CD4-positive, alpha-beta T cell treated with Interferon alpha-2 for 1 hour (primary cell): ENCODE measurements at places on chromosomes 16 and 17.

DNA sequence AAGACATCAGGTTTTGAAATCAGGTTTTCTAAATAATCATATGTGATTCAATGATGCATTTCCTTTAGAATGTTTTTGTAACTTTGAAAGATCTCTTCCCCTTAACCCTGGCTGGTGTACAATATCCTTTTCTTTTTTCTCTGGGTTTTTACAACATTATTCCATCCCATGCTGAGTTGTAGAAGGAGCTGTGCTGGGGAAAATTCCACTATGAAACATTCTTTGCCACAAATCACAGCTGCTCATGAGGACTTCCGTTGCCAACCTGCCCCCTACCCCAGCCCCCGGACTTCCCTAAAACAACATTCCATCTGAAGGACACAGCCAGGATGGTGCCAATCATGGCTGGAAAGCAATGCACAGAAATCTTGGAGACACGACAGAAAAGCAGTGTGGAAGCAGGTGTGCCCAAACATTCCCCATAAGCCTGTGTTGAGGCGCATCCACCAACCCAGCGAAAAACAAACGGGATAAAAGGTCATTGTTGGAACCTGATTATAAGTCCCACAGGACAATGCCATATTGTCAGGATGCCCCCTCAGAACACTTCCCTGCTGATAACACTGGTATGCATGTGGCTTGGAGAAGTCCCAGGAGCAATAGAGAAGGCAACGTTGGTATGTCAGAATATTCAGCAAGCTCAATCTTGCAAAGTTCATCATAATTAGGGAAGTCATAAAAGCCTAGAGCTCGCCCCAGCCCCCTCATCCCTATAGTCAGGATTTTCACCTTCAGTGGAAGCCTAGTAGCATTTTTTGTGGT lies 475.0 kb downstream of the HS3ST3B1 start:
- no peak for DNase-seq

DNA sequence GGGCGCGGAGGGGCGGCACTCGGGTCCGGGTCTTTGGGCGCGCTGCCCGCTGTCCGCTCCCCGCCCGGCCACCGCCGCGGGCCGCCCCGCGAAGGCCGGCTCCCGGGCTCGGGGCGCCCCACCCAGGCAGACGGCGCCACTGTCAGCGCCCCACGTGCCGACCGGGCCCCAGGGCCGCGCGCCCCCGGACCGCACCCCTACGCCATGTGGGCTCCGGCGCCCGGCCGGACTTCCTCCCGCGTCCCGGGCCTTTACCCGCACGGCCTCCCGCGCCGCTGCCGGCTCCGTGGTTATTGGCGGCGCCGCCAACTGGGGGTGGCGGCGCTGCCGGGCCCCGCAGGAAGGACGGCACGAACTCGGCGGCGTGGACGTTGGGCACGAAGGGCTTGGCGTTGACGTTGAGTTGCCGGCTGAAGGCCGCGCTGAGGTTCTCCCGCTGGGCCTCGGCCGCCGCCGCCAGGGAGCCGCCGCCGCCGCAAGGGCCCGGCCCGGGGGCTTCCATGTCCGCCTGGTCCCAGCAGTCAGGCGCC lies 577 bp downstream of the GSPT1 start:
- peak; percentile 9 for DNase-seq

GRCh38 chr17:73317513-73318426 lies 6.0 kb upstream of the CDC42EP4 start:
- DNase-seq: no peak

DNA sequence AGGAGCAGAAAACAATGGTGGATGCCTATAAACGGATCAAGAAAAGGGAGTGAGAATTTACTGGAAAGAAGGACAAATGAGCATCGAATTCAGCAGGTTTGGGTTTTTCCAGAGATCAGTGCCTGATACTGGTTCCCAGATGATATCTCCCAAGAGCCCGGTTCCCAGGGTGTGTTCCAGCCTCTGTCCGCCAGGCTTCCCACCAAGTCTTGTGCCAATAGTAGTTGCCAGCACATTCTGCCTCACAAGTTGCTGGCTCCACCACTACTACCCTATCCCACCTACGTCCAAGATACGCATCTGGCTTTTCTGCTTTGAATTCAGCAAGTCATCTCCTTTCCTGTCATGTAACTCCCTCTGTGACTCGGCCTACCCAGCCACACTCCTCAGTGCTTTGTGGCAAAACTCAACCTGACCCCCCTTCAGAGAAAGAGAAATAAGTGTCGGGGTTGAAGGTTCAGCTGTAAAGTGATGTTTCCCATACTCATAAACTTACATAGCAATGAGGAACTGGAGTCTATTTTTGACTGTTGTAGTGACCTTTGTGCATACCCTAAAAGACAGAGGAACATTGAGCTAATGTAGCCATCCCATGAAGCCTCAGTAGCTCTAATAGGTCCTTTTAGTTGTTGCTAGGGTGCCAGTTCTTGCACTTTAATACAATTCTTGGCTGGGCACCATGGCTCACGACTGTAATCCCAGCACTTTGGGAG lies 277.0 kb downstream of the IRX3 start:
- no peak for DNase-seq

GRCh38 chr17:47176389-47176826 lies 12.7 kb downstream of the CDC27 start:
- DNase-seq: no peak

DNA sequence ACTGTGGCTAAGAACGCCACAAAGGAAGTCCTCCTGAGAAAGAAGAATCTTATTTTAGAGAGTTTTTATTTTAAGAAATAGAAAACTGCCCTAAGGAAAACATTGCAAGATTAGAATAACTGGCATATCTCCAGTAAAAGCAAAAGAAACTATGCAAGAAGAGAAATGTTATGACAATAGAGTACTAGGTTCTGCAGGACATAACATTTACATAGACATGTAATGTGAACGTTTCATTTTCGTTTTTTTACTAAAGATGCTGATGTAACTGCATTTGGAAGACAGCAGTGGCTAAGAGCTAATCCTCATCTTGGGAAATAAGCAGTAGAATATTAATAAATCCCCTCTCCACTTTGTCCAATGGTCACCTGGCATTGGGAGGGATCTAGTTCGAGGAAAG lies 7.8 kb upstream of the ASGR2 start:
- DNase-seq: no peak

GRCh38 chr17:49890852-49891251 lies 43.0 kb upstream of the TAC4 start:
- no peak for DNase-seq

DNA sequence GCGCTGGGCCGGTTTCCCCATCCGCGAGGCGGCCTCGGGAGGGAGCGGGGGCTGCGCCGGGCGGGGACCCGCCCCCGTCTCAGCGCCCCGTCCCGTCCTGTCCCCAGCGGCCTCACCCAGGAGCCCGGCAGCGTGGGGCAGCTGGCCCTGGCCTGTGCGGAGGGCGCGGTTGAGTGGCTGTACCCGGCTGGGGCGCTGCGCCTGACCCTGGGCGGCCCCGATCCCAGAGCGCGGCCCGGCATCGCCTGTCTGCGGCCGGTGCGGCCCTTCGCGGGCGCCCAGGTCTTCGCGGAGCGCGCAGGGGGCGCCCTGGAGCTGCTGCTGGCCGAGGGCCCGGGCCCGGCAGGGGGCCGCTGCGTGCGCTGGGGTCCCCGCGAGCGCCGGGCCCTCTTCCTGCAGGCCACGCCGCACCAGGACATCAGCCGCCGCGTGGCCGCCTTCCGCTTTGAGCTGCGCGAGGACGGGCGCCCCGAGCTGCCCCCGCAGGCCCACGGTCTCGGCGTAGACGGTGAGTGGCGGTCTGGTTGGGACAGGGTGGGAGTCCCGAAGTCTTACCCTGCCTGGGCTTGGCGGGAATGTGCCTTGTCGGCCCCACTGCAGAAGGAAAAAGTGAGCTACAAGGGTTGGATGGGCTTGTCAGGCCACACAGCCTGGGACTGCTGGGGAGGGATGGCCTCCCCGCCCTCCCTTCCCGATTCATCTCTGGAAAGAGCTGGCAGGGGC lies 720 bp downstream of the METRN start:
- no peak for DNase-seq

DNA sequence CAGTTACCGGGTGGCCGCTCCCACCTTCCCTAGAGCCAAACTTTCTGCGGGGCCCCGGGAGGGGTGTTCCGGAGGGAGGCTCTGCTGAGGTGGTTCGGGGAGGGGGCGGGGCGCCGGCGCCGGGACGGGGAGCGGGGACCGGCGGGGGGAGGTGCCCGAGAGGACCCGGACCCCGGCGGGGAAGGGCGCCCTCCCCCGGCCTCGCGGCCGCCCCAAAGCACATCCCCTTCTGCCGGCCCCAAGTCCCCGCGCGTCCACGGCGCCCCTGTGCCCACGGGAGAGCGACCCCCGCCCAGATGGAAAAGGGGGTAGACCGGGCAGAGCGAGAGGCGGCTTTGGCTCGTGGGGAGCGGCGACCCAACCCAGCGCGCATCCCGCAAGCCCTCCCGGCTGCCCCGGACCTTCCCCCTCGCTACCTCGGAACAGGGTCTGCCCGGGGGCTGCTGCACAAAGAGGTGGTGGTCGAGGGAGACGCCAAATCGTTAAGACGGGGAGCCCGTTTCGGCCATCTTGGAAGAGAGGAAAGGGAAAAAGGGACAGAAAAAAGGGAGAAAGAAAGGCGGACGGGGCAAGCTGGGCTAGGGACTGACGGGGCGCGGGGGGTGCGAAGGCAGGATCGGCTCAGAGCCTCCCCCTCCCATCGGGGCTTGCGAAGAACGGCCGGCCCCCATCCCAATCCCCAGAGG lies 530 bp downstream of the PCGF2 start:
- DNase-seq: no peak

GRCh38 chr16:5461574-5461973 lies 364.0 kb upstream of the EEF2KMT start:
- no peak for DNase-seq

DNA sequence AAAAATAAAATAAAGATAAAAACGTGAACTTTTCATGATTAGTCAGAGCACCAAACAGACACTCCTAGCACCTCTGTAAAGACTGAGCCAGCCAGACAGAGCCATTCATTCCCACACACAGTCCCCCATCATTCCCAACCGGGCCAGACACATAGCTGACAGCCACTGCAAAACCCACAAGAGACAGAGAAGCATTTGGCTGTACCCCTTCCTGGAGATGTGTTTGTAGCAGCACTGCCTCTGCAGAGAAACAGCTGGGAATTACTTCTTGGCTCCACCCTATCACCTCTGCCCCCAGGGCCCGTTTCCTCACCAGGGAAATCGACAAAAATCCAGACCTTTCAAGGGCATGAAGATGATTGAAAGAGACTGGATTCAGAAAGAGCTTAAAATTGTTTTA lies 46.4 kb downstream of the MYH11 start:
- DNase-seq: no peak

GRCh38 chr17:35257208-35257659 lies 14.4 kb downstream of the SLFN5 start:
- DNase-seq: no peak

DNA sequence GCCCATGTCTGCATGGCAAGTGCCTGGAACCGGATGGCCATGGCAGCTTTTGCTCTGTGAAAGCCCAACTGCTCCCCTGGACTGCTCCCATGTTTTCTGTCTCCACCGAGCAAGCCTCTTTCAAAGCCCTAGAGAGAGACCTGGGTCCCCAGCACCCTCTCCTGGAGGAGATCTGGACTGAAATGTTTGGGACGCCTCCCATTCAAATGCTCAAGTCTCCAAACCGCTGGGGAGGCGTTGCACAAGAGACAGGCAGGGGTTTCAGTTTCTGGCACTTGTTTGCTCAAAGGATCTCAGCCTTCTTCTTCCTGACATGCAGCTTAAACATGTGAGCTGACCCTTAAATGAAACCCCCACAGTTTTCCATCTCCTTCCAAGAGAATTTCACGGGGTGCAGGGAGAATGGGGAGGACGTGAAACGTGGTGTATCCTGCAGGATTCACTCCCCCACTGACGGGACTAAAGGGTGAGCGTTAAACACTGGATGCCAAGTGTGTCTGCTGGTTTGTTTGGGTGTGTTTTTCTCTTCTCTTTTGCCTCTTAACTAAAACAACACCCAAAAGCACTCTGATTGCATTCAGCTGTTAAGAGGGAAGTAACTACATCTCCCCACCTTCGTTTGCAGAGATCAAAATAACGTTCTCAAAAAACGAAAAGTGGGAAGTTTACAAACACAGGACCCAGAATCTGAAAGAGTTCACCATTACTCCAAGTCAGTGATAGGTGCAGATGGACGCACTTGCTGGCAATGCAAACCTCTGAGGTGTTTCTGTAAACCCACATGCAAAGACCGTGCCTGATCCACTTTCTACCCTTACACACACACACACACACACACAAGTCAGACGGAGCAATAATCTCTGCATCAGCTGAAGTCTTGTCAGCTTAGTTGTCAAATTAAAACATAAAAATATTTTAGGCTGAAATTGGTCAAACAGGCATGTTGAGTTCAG lies 256.9 kb downstream of the C16orf95 start:
- no peak for DNase-seq

GRCh38 chr16:58331024-58331707 lies 36.3 kb upstream of the PRSS54 start:
- DNase-seq: no peak

GRCh38 chr16:49024896-49025295 lies 256.7 kb downstream of the CBLN1 start:
- DNase-seq: no peak

- DNase-seq: no peak
These were observed 80.3 kb upstream of the GOT2 start for GRCh38 chr16:58814348-58814801.

DNA sequence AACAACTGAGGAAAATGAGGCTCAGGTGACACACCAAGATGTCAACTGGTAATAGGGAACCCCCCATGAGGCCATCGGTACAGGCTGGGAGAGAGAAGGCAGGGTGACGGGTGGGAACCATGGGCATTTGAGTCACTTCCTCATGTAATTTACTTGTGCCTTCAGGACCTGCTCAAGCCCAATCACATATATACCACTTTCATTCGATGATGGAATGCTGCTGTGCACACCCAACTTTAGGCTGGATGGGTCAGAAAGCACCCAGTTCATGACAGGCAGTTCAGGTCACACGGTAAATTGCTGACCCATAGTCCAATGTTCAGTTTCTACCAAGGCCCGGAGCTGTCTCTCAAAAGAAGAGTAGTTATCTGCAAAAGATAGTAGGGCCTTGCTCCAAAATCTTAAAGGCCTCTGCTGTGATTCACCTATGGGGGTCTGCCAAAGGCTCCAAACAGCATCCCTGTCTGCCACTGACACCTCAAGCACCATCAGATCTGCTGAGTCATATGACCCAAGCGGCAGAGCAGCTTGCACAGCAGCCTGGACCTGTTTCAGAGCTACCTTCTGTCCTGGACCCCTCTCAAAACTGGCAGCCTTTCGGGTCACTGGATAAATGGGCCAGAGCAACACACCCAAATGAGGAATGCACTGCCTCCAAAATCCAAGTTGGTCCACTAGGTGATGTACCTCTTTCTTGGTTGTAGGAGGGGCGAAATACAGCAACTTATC lies 24.7 kb downstream of the ZZEF1 start:
- DNase-seq: no peak

- no peak for DNase-seq
These were observed 13.7 kb downstream of the SLX4 start for GRCh38 chr16:3597676-3598075.

GRCh38 chr17:58991718-58992331 lies 114.9 kb downstream of the TRIM37 start:
- DNase-seq: no peak

DNA sequence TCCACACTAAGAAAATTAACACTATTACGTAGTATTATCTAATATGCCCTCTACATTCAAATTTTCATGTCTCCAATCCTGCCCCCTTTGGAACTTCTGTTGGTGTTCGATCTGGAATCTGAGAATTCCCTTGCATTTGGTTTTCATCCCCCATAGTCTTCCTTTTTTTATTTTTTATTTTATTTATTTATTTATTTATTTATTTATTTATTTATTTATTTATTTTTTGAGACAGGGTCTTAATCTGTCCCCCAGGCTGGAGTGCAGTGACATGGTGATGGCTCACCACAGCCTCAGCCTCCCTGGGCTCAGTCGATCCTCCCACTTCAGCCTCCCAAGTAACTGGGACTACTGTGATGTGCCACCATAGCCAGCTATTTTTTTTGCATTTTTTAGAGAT lies 589.3 kb downstream of the MAF start:
- no peak for DNase-seq
